Activated CD8-positive, alpha-beta memory T cell treated with anti-CD3 and anti-CD28 coated beads, Interleukin-2, amount 10 ng/mL, durations not matched to agents 7 days and 5 days (primary cell): ENCODE measurements at places on chromosomes 11 and 22. TPM values are rescaled to one million over a fixed set of nuclear protein-coding genes. Genes with fewer than 3 reads are reported as not detected.

- no peak for DNase-seq
Measured at GRCh38 chr11:57001674-57002401, 13.1 kb downstream of the OR5AK2 start.

- no peak for DNase-seq
Measured at GRCh38 chr22:21761994-21762680, 26.5 kb upstream of the YPEL1 start.

DNA sequence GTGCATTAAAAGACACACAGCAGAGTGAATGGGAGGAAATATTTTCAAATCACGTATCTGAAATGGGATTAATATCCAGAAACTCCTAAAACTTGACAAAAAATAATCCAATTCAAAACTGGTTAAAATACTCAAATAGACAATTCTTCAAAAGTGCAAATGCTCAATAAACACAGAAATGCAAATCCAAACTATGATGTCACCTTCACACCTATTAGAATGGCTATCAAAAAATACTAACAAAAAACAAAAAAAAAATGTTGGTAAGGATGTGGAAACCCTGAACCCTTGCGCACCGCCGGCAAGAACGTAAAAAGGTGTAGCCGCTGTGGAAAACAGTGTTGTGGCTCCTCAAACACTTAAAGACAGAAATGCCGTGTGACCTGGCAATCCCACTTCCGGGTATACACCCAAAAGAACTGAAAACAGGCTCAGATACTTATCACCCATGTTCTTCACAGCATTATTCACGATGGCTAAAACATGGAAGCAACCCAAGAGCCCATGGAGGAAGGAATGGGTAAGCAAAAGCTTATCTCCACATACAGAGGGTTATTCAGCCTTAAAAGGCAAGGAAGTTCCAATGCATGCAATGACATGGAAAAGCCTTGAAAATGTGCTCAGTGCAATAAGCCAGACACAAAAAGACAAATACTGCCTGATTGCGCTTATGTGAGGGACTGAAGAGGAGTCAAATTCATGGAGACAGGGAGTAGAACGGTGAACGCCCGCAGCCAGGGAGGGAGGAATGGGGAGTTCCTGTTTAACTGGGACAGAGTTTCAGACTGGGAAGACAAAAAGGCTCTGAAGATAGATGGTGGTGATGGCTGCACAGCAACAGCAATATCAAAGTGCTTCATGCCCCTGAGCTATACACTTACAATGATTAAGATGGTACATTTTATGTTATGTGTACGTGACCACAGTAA, 19.6 kb downstream of the BRD1 start:
- peak; percentile 80 for DNase-seq

DNA sequence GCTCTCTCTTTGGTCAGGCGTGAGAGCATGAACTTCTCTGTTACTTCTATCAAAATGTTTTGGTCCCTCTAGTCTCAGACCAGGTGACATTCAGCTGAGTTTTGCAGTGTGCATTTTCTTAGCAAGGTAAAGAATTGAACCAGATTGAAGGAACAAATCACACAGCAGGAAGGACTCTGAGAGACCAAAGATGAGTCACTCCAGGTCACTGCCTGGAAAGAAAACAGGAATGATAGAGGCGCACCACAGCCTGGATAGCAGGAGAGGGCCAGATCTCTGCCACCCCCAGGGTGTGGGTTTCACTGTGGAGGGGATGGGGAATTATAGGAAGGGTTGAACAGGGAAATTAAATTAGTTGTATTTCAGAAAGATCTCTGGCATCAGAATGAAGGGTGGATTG, 788.3 kb downstream of the NTM start:
- no peak for DNase-seq

DNA sequence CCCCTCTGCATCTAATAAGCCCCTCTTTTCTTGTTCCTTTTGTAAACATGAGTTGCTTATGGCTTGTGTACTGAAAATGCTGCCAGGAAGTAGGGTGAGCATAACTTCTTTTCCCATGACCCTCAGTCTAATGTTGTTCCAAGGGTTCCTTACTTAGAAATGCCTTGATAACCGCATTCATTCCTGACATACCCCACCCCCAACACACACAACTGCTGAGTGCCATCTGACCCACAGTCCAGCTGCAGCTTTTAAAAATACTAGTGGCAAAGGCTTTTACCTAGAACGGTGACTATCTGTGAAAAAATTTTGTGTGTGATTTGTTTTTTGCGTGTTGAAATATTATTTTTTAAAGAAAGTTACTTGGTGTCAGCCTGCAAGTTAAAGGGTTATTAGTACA, 52.6 kb downstream of the ARHGAP42 start:
- DNase-seq: no peak

The TMEM86A gene
- total RNA-seq: 0.93 TPM

The SMIM35 gene
- 4.0 TPM for total RNA-seq

The IL10RA gene
- total RNA-seq: 247 TPM
